ENCODE measurements at places on chromosomes 7 and 10.

GRCh38 chr7:54796150-54796549 lies 37.1 kb upstream of the SEC61G start:
- DNase-seq: no peak

DNA sequence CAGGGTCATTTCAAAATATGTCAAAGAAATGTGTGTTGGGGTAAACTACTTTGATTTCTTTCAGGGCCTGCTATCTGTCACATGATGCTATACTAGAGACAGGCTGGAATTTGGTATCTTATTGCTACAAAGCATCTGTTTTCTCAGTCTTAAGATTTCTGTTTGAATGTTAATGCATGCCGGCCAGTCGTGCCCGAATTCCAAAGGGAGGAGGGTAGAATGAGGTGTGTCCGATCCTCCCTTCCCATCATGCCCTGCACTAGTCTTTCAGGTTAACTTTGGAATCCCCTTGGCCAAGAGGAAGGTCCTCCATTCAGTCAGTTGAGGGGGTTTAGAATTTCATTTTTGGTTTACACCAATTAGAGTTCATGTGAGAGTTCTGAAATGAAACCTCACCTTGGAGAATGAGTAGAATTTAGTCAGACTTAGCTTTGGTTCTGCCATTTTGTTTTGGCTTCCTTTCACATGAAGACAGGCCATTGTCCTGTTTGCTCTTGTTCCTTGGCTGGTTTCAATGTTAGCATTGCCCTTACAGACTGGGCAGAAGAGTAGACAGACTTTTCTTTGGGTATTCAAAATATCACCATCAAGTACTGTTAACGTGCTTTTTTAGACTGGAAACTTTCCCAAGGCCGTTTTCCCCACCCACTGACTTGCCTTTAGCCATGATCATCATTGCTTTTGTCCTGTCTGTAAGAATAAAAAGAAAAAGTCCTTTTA lies 95.8 kb downstream of the CAMK1D start:
- no peak for DNase-seq

DNA sequence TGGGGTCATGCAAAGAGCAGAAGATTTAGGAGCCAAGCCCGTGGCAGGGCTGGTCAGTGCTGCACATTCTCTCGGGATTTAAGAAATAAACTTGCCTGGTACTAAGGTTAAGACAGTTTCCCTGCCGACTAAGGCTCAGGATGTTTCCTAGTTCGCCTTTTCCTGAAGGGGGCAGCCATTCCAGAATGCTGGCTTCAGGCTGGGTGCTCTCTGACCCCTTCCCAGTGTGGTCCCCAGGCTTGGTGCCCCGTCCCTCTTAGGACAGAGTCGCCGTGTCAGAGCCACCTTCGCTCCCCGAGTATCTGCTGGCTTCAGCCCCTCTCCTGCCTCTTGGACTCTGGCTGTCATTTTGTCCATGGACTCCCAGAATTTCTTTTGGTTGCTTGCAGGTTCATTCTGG lies 117.2 kb downstream of the ELFN1 start:
- DNase-seq: no peak

- DNase-seq: no peak
Measured at GRCh38 chr10:62541811-62542210, 167.6 kb downstream of the ZNF365 start.

DNA sequence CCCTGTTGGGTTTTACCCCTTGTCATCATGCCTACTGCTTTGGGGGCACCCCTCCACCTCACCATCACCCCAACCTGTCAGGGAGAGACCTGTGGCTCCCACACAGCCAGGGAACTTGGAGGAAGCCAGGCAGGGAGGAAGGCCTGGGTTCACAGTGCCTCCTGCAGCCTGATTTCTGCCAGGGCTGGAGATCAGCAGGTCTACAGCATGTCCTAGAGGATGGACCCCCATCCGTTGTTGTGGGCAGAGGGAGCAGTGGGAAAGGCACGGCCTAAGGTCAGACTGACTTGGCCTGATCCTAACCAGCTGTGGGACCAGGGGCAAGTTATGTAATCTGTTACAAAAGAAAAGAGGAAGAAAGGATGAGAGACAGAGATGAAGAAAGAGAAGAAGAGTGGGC lies 28.2 kb downstream of the ZCCHC24 start:
- DNase-seq: no peak

DNA sequence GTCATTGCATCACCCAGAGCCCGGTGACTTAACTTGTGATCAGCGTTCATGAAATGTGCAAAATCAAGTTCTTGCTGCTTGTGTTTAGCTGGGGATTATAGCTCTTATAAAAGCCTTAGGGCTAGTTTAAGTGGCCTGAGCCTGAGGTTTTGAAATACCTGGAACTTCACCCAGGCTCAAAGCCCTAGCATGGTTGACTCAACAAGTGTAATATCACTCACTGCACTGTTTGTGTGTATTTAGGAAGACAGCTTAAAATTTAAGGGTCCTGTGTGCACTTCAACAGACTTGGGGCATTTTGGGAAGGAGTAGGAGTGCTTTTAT lies 489.5 kb downstream of the GATA3 start:
- DNase-seq: no peak

- no peak for DNase-seq
Measured at GRCh38 chr10:49298983-49299815, at the start of gene C10orf71. C10orf71 (plus strand) TSS chr10:49299170; CDS start chr10:49322546, 23,376 bp downstream.

Measured in activated naive CD4-positive, alpha-beta T cell (primary cell).